Glomerular endothelial cell (primary cell): ENCODE measurements at places on chromosomes 6 and 20. TPM values are rescaled to one million over a fixed set of nuclear protein-coding genes. Genes with fewer than 3 reads are reported as not detected.

DNA sequence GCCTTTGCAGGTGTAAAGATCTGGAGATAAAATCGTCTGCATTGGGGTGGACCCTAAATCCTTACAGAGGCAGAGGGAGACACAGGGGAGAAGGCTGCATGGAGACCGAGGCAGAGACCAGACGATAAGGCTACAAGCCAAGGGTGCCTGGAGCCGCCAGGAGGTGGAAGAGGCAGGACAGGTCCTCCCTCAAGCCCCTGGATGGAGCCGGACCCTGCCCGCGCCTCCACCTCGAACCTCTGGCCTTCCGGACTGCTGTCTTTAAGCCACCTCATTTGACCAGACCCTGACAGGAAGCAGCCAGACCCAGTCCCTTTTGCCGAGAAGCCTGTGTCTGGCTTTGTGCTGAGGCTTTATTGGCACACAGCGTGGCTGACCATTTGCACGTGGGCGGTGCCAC lies 183.8 kb downstream of the TAF4 start:
- no peak for DNase-seq

DNA sequence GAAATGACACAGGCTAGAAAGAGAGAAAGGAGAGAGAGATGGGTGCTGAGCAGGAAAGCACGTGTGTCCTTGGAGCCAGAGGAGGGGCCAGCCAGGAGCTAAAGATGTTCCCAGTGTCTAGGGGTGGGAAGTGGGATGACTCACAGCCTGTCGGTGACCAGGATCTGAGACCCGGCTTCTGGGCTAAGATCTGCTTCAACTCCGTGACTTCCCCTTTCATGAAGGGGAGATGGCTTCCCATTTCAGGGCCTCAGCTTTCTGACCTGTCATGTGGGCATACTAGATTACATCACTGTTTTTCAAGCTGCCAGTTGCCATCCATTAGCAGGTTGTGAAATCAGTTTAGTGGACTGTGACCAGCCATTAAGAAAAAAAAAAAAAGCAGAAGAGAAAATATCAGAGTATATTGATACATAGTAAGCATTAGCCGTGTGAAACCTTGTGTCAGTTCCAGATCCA lies 5.4 kb downstream of the TGM3 start:
- no peak for DNase-seq

DNA sequence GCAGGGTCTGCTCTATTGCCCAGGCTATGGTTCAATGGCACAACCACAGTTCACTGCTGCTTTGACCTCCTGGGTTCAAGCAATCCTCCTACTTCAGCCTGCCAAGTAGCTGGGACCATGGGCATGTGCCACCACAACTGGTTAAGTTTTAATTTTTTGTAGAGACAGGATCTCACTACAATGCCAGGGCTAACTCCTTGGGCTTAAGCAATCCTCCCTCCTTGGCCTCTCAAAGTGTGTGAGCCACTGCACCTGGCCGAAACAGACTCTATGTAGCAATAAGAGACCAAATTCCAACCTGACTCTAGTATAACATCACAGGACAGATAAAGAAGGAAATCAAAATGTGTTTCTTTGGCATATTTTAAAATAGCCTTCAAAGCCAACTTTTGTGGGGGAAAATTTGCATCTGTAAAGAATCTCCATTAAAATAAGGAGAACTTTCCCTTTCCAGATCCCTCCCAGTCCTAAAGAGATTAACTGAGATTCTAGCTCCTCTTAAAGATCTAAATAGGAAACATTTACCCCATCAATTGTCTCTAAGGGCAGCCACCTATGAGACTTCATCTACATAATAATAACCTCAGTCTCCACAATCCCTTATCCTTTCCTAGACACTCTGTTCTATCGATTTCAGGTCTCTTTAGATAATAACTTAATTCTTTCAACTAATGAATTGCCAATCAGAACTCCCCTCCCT lies 94.7 kb upstream of the PLCB4 start:
- DNase-seq: no peak

DNA sequence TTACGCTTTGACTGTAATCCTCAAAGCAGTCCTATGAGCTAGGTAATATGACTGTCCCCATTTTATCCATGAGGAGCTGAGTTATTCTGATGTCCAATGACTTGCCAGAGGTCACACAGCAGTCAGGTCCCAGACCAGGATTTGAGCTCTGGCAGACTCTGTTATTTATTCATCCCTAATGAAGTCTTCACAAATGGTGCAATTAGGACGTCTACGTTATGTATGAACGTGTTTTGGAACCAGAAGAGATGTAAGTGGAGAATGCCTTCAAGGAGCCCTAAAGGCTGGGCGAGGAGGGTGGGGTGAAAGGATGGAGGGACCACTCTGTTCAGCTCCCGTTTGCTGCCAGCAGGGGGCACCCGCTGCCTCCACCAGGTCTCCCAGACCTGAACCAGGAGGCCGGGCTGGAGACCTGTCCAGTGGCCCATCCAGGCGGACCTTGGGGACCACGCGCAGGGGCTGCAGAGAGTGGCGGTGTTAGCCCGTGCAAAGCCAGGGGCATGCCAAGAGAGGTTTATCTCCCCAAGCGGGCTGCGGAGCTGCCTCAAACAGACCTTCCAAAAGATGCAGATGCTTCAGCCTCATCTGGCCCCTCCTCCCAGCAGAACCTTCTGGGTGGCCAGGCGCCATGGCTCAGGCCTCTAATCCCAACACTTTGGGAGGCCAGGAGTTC lies 15.2 kb upstream of the ZNF335 start:
- DNase-seq: no peak

The C20orf144 gene
- not detected in 2 replicates for total RNA-seq

GRCh38 chr20:11355345-11355744 lies 562.3 kb upstream of the BTBD3 start:
- DNase-seq: no peak

The OARD1 gene
- total RNA-seq: 7.8 and 15.2 TPM in 2 replicates

GRCh38 chr6:109978174-109979032 lies at the start of gene GPR6:
GPR6 (plus strand) TSS chr6:109978311; CDS start chr6:109979113, 802 bp downstream.
- DNase-seq: peak; percentile 2
